ENCODE measurements at places on chromosomes 13 and 19. TPM values are rescaled to one million over a fixed set of nuclear protein-coding genes. Genes with fewer than 3 reads are reported as not detected.

DNA sequence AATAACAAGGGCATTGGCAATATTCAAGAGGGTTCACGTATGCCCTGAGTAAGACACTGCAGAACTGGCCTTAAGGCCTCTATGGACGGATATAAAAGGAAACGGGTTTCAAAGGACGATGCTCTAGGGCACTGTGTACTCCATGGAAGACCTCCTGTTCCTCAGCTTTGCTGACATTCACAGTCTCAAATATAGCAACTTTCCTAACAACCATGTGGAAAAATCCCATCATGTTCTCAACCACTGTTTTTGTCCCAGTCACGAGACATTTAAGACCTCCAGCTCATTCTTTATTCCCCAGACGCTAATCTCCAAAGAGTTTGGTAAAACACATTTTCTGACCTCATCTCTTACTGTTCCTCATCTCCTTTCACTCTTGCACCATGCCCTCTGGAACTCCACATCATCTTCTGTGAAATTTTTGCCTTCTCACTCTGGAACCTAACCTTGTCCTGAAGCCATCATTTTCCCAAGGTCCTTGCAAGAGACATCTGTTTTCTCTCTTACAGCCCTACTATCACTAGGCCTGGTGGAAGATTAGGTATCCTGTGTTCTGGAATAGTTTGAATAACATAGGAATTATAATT is 37.6 kb downstream of the SPRY2 start:
- H3K27me3 ChIP-seq = no peaks in the 10 kb centered on the region
- no peak overlapping the region for H3K27ac ChIP-seq
- DNase-seq = no peak
- H3K36me3 ChIP-seq = no peaks in the 10 kb centered on the region

DNA sequence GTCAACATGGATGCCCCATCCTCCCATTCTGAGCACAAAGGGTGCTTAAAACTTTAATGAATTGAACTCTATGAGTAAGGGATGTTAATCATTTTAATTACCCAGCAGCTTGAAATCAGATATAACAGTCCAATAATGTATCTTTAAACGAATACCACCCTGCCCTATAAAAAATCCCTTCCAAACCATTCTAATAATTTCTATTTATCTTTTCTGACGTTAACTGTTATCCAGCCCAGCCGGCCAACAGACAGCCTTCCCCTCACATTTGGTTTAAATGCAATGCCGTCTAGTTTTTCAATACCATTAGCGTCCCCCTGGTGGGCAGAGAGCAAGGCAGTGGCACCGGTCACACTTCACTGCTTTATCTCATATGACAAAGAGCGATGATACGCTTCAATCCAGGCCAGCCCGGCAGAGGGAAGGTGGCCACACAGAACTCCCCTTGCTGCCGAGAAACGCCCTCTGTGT is 402.2 kb upstream of the ZNF507 start:
- H3K36me3 ChIP-seq = no peaks in the 10 kb centered on the region
- no peak overlapping the region for H3K27ac ChIP-seq
- H3K4me3 ChIP-seq = no peak overlapping the region
- no peaks in the 10 kb centered on the region for H3K4me1 ChIP-seq
- H3K27me3 ChIP-seq = no peaks in the 10 kb centered on the region

Gene OSCAR
- total RNA-seq = 2.6 TPM

- no peaks in the 10 kb centered on the region for H3K36me3 ChIP-seq
- no peak for DNase-seq
- no peak overlapping the region for H3K4me3 ChIP-seq
- H3K27ac ChIP-seq = no peak overlapping the region
- no peaks in the 10 kb centered on the region for H3K4me1 ChIP-seq
- H3K27me3 ChIP-seq = no peaks in the 10 kb centered on the region
These were observed 145.1 kb downstream of the PCCA start for GRCh38 chr13:100234006-100234405.

Gene RTBDN
- not detected for total RNA-seq

DNA sequence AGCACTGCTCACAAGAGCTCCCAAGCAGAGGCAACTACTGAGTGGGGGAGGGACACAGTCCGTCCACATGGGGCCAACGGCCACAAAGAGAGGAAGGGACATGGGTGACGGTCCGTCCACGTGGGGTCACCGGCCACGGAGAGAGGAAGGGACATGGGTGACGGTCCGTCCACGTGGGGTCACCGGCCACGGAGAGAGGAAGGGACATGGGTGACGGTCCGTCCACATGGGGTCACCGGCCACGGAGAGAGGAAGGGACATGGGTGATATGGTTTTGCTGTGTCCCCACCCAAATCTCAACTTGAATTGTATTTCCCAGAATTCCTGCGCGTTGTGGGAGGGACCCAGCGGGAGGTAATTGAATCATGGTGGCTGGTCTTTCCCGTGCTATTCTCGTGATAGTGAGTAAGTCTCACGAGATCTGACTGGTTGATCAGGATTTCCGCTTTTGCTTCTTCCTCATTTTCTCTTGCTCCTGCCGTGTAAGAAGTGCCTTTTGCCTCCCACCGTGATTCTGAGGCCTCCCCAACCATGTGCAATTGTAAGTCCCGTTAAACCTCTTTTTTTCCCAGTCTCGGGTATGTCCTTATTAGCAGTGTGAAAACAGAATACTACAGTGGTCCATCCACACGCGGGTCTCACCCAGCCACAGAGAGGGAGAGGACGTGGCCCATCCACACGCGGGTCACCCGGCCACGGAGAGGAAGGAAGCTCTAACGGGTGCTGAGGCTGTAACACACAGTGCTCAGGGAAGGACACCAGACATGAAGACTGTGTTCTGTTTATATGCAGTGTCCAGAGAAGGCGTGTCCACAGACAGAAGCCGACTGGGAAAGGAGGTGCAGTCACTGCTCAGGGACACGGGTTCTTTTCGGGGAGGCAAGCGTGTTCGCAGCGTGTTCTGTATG is 48.5 kb downstream of the GAS6 start:
- H3K27ac ChIP-seq = no peak overlapping the region
- H3K4me1 ChIP-seq = peaks cover 43% of the 10 kb centered on the region
- peaks cover 8% of the 10 kb centered on the region for H3K27me3 ChIP-seq
- peaks cover 11% of the 10 kb centered on the region for H3K36me3 ChIP-seq
- H3K4me3 ChIP-seq = peak overlapping the region; percentile 2

DNA sequence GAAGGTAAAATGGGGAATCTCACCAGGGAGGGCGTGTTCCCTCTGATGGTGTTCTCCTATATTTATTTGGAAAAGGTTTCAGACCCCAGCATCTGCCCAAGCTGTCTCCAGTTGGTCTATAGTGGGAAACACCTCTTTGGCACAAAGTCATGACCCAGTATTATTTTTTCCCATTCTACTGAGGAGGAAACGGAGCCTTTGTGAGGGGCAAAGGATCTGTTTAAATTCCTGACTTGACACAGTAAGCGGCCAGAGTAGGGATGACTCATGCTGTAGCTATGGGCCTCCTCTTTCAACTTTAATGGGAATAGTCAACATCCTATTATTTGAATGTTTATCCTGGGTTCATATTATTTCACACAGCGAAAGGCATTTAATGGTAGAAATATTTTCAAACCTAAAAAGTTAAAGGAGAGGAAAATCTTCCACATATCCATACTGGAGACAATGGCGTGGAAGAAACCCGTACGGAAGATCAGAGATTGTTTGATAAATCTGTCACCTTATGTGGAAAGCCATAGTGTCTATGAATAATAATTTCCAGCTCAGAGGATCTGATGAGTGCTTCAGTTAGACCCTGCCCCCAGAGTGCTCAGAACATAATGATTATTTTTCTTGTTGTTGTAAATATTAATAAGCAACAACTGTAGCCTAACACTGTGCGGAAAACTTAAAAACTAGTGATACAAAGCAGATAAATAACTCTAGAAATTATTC is 126.0 kb downstream of the FOXO1 start:
- H3K4me1 ChIP-seq = peaks cover 20% of the 10 kb centered on the region
- no peaks in the 10 kb centered on the region for H3K27me3 ChIP-seq
- H3K36me3 ChIP-seq = no peaks in the 10 kb centered on the region
- DNase-seq = no peak
- H3K27ac ChIP-seq = peak overlapping the region; percentile 33
- H3K4me3 ChIP-seq = no peak overlapping the region

DNA sequence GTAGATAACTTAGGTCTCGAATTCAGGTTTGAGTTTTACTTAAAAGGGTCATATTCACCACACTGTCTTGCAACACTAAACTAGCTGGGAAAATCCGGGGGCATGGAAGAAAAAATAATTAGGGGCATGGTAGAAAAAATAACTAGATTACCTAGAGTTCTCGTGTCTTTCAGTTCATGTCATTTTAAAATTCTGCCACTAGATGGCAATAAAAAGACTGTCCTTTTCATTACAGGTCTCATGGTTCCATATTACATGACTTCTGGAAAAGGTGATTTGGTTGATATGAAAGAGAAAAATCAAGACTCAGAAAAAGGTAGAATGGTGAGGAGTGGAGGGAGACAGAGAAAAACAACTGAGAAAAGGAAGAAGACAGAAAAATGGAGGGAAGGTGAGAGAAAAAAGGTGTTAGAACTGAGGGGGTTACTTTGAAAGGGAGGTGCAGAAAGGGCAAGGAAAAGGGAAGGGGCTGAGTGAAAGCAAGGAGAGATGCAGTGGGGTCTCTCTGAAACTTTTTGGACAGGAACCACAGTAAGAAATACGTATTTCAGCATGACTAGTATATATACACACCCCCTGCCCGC is 299.0 kb downstream of the KLF12 start:
- no peaks in the 10 kb centered on the region for H3K4me1 ChIP-seq
- no peaks in the 10 kb centered on the region for H3K36me3 ChIP-seq
- peak; percentile 64 for DNase-seq
- H3K27ac ChIP-seq = no peak overlapping the region
- no peaks in the 10 kb centered on the region for H3K27me3 ChIP-seq
- no peak overlapping the region for H3K4me3 ChIP-seq

GRCh38 chr13:98792321-98792720 is 39.8 kb upstream of the SLC15A1 start:
- no peak overlapping the region for H3K4me3 ChIP-seq
- no peak overlapping the region for H3K27ac ChIP-seq
- H3K36me3 ChIP-seq = peaks cover 50% of the 10 kb centered on the region
- no peak for DNase-seq
- no peaks in the 10 kb centered on the region for H3K4me1 ChIP-seq
- H3K27me3 ChIP-seq = no peaks in the 10 kb centered on the region

Gene KIR3DL1
- not detected for total RNA-seq

DNA sequence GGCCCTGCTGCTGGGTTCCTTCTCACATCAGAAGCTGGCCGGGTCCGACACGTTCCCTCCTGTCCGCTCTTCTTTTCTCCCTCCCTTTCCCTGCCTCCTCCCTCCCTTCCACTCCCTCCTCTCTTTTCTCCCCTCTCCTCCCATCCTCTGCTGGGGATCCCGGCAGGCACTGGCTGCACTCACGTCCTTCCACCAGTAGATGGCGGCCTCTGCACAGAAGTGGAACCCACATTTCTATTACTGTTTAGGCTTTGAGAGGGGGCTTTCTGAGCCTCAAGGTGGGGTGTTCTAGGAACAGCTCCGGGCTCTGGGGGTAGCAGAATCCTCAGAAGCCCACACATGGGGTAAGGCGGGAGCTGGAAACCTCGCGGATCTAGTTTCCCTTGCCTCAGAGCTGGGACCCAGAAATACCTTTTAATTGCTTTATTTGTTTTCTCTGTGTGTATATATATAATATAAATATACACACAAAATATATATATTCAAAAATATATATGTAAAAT is 294.2 kb downstream of the ZNF536 start:
- H3K27me3 ChIP-seq = peaks cover 14% of the 10 kb centered on the region
- no peak overlapping the region for H3K27ac ChIP-seq
- peak; percentile 71 for DNase-seq
- H3K4me1 ChIP-seq = peaks cover 3% of the 10 kb centered on the region

DNA sequence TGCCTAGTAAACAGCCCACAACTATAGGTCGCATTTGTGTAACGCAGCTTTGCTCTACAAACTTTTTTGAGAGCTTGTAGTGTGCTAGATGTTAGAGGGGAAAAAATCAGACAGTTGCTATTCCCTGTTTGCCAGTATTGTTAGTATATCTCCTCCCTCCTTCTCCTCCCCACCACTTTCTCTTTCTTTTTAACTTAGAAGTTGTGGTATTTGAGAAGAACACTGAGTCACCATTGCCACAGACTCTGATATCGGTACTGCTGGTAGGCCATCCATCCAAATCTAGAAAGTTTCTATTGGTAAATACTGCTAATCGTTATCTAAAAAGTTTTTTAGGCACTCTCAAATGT is 666 bp downstream of the POMP start:
- no peaks in the 10 kb centered on the region for H3K27me3 ChIP-seq
- peak overlapping the region; percentile 88 for H3K27ac ChIP-seq
- H3K4me3 ChIP-seq = peak overlapping the region; percentile 84
- H3K36me3 ChIP-seq = peaks cover 15% of the 10 kb centered on the region

Gene MIER2
- 5.8 TPM for total RNA-seq

GRCh38 chr19:30672926-30673325 is 300.7 kb downstream of the ZNF536 start:
- no peaks in the 10 kb centered on the region for H3K36me3 ChIP-seq
- peak; percentile 4 for DNase-seq
- no peak overlapping the region for H3K27ac ChIP-seq
- no peak overlapping the region for H3K4me3 ChIP-seq
- peaks cover 3% of the 10 kb centered on the region for H3K27me3 ChIP-seq
- peaks cover 5% of the 10 kb centered on the region for H3K4me1 ChIP-seq

Gene ZNF99
- not detected for total RNA-seq

GRCh38 chr19:17026706-17027534 is at the start of gene CPAMD8:
Gene CPAMD8, minus strand, starts transcription at chr19:17026810. Its CDS starts 168 bp downstream, at chr19:17026642.
- H3K27me3 ChIP-seq = no peaks in the 10 kb centered on the region
- H3K4me3 ChIP-seq = peak within 1 kb of the TSS; percentile 20
- H3K4me1 ChIP-seq = peaks cover 12% of the 10 kb centered on the region
- H3K36me3 ChIP-seq = no peaks in the 10 kb centered on the region
- DNase-seq = no peak
- no peak within 1 kb of the TSS for H3K27ac ChIP-seq

DNA sequence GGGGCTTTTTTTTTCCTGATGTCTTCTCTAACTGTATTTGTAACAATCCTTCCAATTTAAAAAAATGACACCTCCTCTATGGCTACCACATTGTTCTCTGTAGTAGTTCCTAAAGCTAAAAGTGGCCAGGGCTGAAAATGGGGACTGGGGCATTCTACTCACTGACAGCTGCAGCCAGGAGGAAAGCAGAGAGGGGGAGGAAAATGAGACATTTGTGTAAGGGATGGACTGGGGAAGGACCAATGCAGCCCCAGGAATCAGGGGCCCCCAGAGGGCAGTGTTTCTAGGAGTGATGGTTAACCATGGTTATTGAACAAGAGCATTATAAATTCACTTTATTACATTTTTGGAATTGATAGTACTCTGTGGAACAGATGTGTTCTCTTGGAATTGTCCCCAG is 34.3 kb upstream of the C1QTNF9 start:
- H3K4me3 ChIP-seq = no peak overlapping the region
- DNase-seq = no peak
- H3K36me3 ChIP-seq = peaks cover 3% of the 10 kb centered on the region
- H3K27ac ChIP-seq = no peak overlapping the region
- H3K4me1 ChIP-seq = peaks cover 27% of the 10 kb centered on the region
- H3K27me3 ChIP-seq = no peaks in the 10 kb centered on the region

All from stomach (tissue), 19 donors.